ENCODE measurements at places on chromosomes 16 and 17.

GRCh38 chr16:78396673-78397072 lies 297.2 kb downstream of the WWOX start:
- DNase-seq, result no peak

DNA sequence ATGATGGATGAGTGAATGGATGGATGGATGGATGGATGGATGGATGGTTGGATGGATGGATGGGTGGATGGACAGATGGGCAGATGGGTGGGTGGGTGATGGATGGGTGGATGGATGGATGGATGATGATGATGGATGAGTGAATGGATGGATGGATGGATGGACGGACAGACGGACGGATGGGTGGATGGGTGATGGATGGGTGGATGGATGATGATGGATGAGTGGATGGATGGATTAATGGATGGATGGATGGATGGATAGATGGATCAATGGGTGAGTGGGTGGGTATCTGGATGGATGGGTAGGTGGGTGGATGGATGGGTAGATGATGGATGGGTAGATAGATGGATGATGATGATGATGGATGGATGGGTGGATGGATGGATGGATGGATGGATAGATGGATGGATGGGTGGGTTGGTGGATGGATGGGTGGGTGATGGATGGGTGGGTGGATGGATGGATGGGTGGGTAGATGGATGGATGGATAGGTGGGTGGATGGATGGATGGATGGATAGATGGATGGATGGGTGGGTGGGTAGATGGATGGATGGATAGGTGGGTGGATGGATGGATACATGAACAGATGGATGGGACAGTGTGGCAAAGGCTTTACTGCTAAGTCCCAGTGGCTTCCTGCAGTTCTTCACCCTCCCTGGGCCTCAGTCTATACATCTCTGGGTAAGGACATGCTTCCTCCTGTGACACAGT lies 30.2 kb upstream of the ZFPM1 start:
- DNase-seq, result no peak

GRCh38 chr16:11994143-11995119 lies 17.9 kb downstream of the SNX29 start:
- peak; percentile 31 for DNase-seq

DNA sequence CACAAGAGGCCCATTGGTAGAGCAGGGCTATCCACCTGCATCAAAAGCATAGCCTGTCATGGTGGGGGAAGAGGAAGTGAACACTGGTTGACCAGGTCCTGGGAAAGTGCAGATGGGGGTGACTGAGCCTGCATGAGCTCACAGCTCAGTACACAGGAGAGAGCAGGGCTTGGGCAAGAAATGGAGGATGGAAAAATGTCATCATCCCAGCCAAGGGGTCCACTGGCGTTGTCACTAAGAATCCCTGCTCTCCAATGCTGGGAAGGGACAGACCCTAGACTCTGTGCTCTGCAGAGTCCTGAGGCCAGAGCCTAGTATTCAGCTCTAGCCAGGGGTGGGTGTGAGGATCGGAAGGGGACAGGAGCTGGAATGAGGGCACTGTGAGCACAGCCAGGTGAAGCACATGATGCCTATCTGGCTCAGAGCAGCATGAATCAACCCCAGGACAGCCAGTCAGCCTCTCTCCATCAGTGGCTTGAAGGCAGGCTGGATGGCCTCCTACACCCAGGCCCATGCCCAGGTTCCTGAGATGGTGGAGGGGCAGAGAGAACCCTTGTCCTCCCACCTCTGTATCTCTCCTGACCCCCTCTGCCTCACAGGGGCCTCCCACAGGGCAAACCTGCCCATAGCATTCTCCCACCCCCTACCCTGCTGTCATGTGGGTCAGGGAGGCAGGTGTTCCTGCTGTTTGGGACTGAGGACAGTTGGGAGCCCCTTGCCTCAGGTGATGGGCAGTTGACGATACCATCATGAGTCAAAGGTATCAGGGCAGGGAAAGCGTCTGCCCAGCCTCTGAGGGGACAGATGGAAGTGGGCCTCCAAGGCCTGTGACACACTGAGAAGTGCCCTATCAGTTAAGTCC lies 13.8 kb upstream of the CTCF start:
- no peak for DNase-seq

DNA sequence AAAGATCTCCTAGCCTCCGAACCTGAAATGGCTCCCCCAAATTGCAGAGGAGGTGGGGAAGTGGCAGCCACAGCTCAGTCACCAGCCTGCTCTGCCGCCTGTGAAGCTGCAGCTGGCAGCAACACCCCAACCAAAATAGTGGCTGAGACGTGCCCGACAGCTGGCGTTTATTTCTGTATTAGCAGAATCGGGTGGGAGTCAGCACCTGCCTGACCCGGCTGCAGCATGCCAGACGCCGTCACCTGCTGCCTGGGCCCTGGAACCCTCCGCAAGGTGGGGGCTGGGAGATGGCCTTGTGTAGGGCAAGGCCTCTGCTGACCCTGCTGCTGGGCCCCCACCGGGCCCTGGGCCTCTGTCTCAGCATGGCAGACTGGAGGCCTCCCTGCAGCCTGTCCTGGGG lies 17.5 kb upstream of the PABPN1L start:
- no peak for DNase-seq

DNA sequence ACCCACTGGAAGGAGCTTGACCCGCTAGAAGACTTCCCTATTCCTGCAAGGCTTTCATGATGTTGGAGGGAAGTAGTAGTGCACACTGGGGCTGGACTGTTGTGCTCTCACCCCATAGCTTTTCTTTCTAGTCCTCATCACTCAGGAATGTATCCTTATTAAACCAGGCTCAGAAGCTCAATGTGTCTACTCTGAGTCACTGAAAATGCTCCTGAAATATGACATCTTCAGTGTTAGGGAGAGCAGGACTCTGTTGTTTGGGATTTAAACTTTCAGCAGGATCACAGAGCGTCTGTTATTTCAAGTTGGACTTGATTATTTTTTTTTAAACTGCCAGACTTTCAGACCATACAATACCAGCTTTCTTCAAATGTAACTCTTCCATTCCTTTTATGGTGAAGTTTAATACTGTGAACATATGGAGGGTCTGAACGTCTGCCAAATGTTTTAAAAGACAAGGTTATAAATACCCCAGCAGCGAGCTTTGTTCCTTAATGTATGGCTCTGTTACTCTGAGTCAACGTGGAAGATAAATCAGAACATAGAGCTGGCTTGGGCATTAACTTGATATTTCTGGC lies 257.5 kb downstream of the CDH11 start:
- peak; percentile 94 for DNase-seq
